ENCODE measurements at places on chromosomes 7 and 10.

DNA sequence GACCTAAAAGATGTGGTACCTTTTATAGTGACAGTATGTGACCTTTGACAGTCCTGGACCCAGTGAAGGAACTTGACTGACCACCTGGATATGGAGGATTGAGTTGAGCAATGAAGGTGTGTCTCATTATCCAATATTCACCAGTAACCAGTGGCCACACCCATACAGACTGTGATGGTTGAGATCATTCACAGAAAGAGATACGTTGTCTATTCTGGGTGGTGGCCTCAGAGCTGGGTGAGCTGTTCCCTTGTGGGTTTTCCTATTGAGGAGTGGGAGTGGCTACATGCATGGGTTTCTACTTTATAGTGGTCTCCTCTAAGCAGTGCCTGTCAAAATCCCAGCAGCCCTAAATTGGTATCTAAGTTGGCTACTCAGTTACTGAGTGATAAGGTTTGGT, 507.4 kb downstream of the SORCS3 start:
- no peak for DNase-seq

DNA sequence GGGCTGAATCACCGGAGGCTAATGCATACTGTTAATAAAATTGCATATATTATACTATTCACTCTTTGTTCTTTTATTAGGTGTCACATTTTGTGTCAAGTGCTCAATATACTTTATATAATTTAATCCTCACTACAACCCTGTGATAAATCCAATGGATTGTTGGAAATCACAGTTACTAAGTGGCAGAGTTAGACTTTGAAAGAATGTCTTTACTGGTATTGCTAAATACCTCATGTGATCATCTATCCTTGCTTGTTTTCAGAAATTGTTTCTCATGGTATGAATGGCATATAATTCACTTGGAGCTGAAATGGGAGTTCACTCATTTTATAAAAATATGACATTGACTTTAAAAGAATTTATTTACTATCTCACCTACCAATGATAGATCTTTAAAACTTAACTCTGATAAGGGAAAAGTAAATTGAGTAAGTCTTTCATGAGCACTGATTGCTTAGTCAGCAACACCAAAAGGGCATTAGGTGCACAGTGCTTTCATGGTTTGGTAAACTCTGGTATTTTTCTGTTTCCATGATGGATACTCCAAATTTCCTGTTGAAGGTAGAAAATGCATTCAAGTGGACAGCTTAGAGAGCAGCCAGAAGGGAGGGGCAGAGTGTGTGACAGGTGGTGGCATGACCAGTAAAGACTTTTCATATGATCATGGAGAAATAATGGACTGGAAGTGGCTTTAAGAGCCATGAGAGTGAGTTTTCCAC, 22.6 kb downstream of the ENKUR start:
- no peak for DNase-seq

- no peak for DNase-seq
Observed at GRCh38 chr7:38685851-38686250, 54.7 kb upstream of the AMPH start.

DNA sequence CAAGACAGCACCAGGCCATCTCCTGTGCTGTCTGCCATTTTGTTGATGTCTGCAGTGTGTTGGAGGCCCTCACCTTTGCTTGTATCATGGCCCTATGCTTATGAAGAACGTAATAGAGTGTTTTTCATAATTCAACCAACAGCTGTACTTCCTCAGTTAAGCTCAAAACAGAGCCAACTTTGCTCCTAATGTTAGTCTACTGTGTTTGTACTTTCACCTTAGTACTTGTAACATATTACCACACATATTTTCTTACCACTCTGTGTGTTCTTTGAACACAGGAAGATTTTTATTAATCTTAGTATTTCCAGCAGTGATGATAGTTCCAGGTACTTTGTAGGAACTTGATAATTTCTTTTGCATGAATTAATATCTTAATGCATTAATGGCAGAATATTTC, 5.9 kb downstream of the ZNF33A start:
- no peak for DNase-seq

- DNase-seq: no peak
Observed at GRCh38 chr7:45460379-45460778, 113.8 kb upstream of the ADCY1 start.

DNA sequence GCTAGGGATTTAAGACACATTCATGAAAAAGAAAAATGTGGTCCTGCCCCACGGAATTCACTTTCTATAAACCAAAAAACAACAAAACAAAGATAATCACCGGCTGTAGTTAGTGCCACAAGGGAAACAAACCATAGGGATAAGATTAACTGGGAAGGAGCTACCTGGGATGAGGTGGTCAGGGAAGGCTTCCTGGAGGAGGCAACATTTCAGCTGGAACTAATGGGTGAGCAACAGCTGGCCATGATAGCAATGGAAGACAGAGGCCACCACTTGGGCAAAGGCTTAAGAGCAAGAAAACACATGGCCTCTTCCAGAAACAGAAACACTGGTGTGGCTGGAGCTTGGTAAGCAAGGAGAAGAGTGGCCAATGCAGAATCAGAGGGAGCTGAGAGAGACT, 38.4 kb upstream of the ENO4 start:
- no peak for DNase-seq

- no peak for DNase-seq
Observed at GRCh38 chr7:96100737-96101136, 221.2 kb downstream of the SLC25A13 start.

All from stimulated activated CD8-positive, alpha-beta memory T cell treated with anti-CD3 and anti-CD28 coated beads, Interleukin-7, amount 100 ng/mL, for 48 hours (primary cell).